ENCODE measurements at places on chromosomes 4 and X. TPM values are rescaled to one million over a fixed set of nuclear protein-coding genes. Genes with fewer than 3 reads are reported as not detected.

The VEGFD gene
- total RNA-seq = 0.40 TPM

The POLN gene
- 2.2 TPM for total RNA-seq

The MAGT1 gene
- 593 TPM for total RNA-seq

The CFP gene
- 0.13 TPM for total RNA-seq

The TLR3 gene
- total RNA-seq = 3.7 TPM

Measured in aortic smooth muscle cell (primary cell).